ENCODE measurements at places on chromosomes 7 and 10.

- DNase-seq = no peak
These were observed 1.5 kb downstream of the IL6 start for GRCh38 chr7:22728401-22729029.

DNA sequence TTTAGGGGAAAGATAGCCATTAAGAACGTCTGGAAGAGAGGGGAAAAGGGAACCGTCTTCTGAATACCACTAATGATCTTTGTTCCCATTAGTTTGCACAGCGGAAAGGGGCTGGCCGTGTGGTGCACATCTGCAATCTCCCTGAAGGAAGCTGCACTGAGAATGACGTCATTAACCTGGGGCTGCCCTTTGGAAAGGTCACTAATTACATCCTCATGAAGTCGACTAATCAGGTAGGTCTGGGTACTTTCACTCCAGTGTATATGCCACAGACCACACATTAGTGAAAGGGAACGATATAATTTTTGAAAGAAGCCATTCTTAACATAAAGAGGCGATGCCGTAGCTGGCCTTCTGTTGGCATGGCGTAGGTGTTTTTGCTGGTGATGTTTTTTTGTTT lies 74.3 kb upstream of the PDCD4 start:
- no peak for DNase-seq

GRCh38 chr7:65239707-65240352 lies 133.8 kb upstream of the ZNF92 start:
- DNase-seq = no peak

GRCh38 chr7:102012941-102013461 lies 195.6 kb downstream of the CUX1 start:
- no peak for DNase-seq

- DNase-seq = no peak
These were observed 331.9 kb upstream of the NUPR2 start for GRCh38 chr7:56447864-56448693.

- DNase-seq = no peak
These were observed 182.7 kb downstream of the CUX1 start for GRCh38 chr7:102000123-102000522.

DNA sequence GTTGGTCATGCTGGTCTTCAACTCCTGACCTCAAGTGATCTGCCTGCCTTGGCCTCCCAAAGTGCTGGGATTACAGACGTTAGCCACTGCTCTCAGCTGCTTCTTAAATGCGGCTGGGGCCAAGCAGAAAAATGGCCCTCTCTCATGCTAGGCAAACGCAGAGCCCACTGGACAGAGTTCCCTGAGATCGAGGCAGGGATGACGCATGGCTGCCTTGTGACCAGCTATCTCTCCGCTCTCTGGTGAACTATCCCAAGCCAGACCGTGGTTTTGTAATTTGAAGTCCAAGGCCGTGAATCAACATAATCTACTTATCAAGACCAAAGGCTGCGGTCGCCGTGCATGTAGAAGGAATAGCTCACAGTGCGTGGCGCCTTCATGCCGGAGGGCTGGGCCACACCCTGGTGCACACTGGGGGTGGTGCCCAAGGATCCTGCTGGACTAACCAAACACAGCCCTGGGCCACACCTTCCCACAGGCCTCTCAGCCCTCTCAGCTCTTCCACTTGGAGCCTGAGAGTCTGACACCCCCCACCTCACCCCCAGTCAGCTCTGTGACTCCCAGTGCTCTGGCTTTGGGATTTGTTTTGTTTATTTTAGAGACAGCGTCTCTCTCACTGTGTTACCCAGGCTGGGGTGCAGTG lies 88.1 kb upstream of the CUX1 start:
- no peak for DNase-seq

DNA sequence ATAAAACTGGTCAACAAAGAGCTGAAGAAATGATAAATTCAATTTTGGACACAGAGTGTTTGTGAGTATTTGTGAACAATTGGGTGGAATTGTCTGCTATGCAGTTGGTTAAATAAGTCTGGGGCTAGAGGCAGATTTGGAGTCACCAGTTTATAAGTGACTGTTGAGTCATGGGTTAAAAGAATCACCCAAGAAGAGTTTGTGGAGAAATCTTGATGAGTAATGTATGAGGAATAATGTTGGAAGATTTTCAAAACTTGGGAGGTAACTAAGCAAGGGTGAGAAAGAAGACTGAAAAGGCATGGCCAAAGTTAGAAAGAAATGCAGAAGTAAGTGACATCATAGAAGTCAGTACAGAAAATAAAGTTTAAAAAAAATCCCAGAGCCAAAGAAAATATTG lies 750.7 kb downstream of the MAGI2 start:
- no peak for DNase-seq

- DNase-seq = no peak
These were observed 6.8 kb upstream of the PARD3 start for GRCh38 chr10:34821587-34822585.

DNA sequence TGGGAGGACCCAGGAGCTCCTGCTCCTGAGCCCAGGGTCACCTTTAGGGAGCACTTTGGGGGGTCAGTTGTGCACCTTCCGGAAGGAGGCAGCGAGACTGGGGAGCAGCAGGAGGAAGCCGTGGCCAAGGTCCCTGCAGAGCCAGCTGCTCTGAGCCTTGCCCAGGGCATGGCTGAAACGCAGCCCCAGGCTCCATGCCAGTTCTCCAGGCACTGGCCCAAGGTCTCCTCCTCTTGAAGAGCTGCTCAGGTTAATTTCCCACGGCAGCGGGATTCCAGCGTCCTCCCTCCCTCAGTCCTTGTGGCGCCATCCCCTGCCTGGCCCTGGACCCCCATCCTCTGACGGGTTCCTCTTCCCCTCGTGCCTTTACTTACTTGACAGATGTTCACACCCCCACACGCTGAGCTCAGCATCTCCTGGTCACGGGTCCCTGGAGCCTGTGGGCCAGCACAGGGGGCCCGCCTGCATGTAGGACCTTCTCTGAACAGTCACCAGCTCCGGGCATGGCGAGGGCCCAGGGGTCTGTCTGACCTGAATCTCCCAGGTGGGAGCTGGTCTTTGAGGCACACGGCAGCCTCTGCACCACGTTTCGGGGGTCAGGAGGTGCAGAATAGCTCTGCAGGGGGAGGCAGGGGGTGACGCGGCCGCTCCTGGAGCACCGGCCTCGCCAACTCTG lies 16.7 kb upstream of the CFAP46 start:
- no peak for DNase-seq

- peak; percentile 40 for DNase-seq
These were observed 131.4 kb downstream of the PRPF18 start for GRCh38 chr10:13717936-13718772.

DNA sequence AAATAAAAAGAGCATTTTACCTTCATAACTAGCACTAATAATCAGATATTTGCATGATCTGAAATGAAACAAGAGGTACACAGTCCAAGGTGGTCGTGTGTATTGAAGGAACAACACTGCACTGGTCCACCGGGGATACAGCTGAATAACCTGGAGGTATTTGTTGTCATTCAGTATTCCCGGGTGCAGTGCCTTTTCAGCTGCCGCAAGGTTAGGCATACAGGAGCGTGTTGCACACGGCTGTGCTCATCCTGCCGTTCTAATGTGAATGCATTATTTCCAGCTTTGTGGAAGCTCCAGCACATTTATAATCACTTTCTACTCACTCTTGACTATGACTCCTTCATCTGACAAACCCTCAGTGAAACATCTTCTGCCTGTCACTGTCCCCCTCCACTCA lies 377.8 kb downstream of the GFRA1 start:
- no peak for DNase-seq

DNA sequence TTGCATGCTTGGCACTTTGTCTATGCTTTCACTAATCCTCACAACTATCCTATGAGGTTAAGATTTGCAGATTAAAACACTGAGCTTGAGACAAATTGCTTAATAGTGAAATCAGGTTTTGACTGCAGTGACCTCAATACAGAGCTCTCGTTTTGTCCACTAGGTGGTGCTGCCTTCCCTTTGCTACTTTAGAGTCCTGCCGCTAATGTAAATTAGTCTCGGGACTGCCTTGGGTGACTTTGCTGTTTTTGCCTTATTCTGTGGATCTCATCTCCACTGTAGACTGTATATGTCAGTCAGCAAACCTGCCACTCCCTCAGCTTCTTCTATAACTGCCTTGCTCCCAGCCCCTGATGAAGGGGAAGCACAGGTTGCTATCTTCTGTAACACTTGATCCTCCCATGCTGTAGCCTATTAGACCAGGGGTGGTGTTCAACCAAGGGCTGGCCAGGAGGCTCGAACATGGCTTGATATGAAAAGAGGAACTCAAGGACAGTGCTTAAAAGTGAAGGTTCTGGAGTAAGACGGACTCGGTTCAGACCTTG lies 26.0 kb downstream of the ASB4 start:
- DNase-seq = peak; percentile 61

- no peak for DNase-seq
These were observed 51.6 kb upstream of the ZNF32 start for GRCh38 chr10:43700306-43700705.

DNA sequence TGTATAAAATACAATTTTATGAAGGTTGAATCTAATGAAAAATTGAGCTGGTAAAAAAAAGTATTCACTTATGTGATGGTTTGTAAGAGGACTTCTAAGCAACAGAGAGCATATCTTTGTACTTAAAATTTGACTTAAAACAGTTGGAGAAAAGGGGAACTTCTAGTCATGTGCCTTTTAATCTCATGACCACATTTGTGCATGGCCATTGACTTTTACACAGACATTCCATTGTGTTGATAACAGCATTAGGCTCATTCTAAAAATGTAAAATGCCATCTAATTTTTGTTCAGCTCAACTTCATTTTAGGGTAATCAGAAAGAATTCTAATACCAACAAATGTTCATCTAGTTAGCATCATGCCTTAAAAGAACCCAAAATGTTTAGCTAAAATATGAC lies 119.9 kb downstream of the HPSE2 start:
- DNase-seq = no peak

DNA sequence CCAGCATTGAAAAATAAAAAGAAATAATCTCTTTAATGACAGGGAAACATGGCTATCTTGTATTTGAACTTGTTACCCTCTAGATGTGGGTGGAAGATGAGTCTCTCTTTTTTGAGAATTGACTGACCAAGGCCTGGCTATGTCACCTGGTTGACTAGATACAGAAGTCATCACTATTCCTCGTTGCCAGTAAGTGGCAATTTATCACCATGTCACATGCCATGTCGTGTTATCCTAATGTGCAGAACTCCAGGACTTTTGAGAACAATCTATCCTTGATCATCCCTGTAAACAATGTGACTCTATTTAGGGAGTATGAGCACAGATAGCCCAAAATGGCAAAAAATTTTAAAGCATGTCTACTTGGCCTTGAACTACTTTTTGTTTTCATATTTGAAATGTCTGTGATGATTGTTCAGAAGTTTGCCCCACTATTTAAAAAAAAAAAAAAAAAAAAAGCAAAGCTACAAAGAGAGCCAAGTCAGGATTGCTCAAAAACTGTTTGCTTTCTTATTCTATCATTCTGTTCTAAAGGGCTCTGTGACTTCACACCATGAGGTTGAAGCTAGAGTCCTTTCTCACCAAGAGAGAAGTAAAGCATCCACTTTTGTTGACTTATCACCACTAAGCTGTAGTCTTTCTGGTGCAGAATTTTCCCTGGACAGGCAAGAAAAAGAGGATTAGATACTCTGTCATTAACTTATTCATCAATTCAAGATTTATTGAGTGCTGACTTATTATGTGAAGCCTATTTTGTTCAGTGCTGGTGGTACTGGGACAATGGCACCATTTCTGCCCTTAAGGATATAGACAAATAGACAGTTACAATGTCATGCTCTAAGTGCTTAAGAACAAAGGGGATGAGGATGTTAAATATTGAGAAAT lies 10.4 kb upstream of the WIPF3 start:
- DNase-seq = no peak

DNA sequence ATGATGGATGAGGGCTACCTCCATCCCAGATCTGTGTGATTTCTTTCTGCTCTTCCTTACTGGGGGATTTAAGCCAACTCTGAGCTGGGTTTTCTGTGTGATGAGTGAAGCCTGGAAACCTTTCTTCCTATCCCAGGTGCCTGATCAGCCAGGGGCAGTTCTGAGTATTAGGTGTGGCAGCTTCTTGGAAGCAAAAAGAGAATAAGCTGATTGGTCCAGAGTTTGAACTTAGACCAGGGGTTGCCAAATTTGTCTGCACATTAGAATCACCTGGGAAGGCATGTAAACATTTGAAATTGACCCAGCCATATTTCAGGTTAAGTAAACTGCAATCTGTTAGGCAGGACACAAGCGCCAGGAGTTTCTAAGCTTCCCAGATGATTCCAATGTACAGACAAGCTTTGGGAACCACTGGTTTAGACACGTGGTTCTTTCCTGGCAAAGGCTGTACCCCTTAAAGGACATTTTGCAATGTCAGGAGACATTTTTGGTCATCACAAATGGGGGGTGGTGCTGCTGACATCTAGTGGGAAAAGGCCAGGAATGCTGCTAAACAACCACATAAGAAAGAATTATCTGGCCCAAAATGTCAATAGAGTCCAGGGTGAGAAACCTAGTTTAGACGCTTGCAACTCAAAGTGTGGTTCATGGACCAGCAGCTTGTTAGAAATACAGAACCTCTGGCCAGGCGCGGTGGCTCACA lies 160.5 kb upstream of the GHITM start:
- DNase-seq = no peak

GRCh38 chr10:76945166-76945565 lies 692.4 kb downstream of the KCNMA1 start:
- no peak for DNase-seq

GRCh38 chr10:48289501-48290238 lies 15.2 kb upstream of the FRMPD2 start:
- peak; percentile 58 for DNase-seq

DNA sequence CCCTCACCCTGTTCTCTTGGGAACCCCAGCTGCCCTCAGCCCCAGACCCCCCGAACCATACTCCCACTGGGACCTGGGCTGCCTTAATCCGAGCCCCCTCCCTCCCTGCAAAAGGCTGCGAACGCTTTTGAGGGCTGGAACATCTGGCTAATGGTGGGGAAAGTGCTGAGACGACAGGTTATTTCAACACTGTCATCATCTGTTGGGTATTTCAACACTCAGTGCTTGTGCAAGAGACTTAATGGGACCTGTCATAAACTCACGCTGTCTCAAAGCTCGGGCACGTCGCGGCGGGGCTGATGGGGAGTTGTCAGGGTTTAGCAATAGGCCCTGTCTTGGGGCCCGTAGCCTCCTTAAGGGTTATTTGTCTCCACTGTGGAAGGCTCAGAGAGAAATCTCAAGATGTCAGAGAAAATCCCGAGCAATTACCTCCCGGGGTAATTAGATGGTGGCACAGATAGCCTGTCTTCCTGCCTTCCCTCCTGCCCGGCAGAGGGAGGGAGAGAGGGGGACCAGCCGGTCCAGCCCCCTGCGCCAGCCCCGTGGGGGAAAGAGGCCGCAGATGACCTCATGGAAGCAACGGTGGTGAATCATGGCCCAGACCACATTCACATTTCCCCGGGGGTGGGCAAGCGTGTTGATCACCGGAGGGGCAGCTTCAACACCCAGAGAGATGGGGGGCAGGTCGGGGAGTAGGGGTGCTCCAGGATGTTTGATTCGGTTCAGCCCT lies 88.7 kb upstream of the MYL10 start:
- DNase-seq = no peak

GRCh38 chr7:77258593-77258992 lies 59.0 kb upstream of the FGL2 start:
- no peak for DNase-seq

DNA sequence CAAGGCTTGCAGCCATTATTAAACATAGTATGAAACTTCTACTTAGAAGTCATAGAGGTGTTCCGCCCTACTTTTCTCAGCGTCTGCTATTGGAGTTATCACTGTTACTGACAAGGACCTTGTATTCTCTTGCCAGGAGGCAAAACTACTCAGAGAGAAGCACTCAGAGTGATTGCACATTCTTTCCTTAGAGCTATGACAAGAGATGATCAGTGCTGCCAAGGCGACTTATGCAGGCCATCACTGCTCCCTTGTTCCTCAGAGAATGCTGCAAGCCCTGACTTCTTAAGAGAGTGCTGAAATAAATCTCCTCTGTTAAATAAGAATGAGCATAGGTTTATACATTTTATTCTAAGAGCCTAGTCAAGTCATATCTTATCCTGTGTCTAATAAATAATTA lies 534.6 kb upstream of the PHF14 start:
- DNase-seq = no peak
